ENCODE measurements at places on chromosomes 7 and 10. TPM values are rescaled to one million over a fixed set of nuclear protein-coding genes. Genes with fewer than 3 reads are reported as not detected.

GRCh38 chr7:132250480-132251326 lies 325.6 kb downstream of the PLXNA4 start:
- no peak for DNase-seq

DNA sequence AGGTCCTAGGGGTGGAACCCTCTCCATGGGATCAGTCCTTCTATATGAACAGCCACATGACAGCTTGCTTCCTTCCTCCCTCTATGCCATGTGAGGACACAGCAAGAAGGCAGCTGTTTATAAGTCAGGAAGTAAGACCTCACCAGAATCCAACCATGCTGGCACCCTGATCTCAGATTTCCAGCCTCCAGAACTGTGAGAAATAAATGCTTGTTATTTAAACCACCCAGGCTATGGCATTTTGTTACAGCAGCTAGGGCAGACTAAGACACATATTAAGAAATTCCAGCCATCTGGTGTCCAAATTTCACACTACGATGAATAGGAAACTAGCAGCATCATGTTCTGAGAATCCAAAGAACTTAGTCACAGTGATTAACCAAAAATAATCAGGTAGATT lies 140.1 kb downstream of the ZFAND4 start:
- DNase-seq: no peak

GRCh38 chr10:80154626-80154977 lies 22.1 kb downstream of the PLAC9 start:
- DNase-seq: no peak

DNA sequence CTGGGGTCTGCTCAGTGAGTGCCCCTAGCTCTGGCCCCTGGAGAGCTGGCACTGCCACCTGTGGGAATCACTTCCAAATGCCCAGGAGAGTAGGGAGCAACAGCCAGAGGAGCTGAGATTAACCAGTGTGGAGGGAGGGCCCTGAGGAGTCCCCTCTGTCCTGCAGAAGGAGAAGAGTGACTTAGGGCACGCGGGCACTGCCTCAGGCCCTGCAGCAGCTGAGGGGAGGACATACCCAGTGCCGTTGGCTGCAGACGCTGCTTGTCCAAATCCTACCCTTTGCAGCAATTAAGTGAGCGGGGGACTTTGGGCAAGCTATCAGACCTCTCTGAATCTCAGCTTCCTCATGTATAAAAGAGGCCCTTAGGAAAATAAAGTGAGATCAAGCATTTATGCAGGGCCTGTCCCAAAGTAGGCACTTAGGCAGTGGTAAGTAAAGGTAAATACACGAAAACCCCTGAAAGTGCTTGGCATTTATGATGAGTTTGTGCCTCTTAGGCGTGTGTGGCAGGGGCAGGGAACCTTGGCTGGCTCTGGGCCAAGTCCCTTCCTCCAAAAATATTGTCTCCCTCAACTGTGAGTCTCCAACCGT lies 16.9 kb downstream of the PRF1 start:
- DNase-seq: no peak

DNA sequence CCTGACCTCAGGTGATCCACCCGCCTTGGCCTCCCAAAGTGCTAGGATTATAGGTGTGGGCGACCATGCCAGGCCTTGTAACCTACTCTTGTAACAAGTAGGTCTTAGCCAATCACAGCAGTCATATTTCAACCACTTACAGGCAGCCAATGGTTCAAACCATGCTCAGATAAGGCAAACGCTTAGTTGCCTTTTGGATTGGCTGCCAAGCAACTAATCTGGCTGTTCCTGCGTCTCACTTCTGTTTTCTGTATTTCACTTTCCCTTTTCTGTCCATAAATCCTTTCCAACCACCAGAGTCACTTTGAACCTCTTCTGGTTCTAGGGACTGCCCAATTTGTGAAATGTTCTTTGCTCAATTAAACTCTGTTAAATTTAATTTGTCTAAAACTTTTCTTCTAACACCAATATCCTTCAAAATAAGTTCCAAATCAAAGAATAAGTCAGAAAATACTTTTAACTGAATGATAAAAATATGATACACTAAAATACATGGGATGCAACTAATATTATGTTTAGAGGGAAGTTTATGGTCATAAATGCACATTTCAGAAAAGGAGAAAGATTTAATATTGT lies 19.1 kb upstream of the PRF1 start:
- no peak for DNase-seq

DNA sequence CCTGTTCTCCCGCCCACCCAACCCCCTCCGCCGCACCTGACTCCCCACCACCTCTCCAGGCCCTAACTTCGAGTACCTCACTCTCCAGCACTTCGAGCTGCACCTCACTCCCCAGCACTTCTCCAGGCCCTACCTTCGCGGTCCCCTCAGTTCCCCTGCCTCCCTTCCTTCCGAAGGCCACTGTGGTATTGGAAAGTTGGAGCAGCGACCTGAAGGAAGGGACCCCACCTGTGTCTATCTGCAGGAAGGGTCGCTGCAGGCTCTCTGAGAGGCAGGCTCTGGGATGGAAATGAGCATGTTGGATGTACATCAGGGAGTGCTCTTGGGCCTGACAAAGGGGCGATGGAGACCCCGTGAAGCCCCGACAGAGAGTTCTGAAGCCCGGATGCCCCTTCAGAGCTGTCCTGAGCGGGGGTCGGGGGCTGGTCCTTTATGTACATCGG lies 122.2 kb downstream of the PRKAG2 start:
- no peak for DNase-seq

- no peak for DNase-seq
Observed at GRCh38 chr10:69096045-69096444, 8.1 kb downstream of the SRGN start.

GRCh38 chr7:116984917-116985316 lies 31.6 kb downstream of the ST7 start:
- no peak for DNase-seq

DNA sequence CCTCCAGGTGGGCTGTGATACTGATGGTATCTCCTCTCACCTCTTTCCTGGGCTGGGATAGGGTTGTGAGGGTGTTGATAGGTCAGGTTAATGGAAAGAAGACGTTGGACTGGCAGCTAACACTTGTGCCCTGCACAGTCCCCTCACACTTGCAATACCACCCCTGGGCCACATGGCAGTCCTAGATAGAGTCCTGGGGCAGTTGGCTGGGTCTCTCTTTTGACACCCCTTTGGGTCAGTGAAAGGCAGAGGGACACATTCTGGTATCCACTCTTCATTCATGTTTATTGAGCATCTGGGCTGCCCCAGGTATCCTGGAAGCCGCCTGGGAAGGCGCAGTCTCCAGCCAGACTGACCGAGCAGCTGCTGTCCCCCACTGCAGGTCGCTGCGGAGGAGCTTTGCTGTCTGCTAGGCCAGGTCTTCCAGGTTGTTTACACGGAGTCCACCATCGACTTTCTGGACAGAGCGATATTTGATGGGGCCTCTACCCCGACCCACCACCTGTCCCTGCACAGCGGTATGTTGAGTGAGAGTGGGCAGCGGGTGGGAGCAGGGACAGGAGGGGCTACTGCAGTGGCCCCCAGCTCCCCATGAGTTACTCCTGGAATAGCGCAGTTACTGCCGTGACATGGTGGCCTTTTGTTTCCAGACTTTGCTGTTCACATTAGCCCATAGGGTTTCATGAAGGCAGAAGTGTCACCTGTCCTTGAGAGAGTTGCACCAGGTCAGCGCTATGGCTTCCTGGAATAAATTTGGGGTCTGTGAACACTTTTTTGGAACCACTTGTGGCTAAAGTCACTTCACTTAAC lies 19.1 kb downstream of the NACAD start:
- DNase-seq: no peak

DNA sequence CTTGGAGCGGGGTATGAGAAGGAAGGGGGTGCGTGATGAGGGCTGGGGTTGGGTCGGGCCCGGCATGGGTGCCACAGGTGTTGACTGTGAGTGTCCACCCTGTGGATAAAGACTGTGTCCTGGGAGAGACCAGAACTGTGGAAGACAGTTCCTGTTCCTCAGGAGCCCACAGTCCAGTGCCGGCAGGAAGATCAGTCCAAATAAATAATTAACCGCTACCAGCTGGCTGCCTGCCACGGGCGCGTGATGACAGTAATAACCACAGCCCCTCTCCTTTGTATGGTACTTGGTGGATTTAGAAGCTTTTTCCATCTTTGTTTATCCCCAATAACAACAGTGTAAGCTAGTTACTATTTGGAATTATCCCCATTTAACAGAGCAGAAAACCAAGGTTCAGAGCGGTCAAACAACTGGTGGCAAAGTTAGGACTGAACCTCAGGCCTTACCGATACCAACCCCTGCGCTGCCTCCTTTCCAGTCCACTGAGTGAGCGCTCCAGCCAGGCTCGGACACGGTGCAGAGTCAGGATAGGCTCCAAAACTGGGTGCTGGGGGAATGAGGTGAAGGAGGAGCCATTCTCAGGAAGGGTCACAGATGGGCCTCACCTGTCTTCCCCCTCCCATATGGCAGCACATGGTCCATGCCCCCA lies 5.1 kb downstream of the ZMIZ1 start:
- DNase-seq: no peak

DNA sequence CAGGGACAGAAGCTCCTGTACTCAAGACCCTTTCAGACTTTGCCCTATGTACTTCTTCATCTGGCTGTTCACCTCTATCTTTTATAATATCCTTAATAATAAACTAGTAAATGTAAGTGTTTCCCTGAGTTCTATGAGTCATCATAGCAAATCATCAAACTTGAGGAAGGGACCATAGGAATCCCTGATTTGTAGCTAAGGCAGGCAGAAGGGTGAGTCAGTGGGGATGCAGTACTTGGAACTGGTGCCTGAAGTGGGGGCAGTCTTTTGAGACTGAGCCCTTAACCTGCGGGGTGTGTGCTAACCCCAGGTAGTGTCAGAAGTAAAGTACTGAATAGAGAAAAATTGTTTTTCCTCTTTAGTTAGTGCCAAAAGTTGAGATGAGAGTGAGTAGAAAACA lies 6.2 kb upstream of the TMEM243 start:
- no peak for DNase-seq

DNA sequence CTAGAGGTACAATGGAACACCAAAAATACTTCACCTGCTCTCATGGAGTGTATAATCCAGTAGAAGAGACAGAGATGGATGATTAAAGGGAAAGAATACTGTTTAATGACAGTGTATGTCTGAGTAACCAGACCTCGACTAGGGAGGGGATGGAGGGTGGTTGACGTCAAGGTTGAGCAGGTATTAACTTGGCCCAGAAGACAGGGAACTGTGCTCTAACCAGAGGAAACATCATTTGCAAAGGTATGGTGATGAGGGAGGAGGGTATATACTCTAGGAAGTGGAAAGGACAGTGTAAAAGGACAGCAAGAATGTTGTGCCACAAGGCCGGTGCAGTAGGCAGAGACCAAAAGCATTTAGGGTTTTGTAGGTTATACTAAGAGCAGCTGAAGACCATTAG lies 2.9 kb downstream of the MIOS start:
- DNase-seq: no peak

DNA sequence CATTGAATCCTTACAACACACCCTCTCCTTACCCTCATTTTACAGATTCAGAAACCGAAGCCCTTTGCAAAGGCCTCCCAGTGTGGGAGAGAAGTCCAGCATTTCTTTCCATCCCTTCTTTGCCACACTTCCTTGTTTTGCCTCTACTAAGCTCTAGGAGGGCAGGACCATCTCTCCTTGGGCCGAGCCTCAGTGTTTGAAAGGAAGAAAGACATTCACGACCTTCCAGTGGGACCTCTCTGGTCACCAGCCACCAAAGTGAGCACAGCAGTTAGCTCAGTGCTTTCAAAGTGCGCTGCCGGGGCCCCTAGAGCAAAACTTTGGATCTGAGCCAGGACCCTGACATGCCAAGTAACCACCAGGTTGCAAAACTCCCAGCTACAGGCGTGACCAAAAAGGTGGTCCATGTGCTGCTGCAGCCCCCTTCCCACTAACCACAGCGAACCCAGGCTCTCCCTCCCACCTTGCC lies 12.4 kb downstream of the CTBP2 start:
- no peak for DNase-seq

- DNase-seq: no peak
Observed at GRCh38 chr7:22190736-22191135, 166.2 kb downstream of the RAPGEF5 start.

GRCh38 chr7:132216847-132217525 lies 359.3 kb downstream of the PLXNA4 start:
- no peak for DNase-seq

- no peak for DNase-seq
Observed at GRCh38 chr7:4486907-4487306, 195.2 kb upstream of the FOXK1 start.

GRCh38 chr7:97064972-97065587 lies 40.4 kb upstream of the DLX5 start:
- no peak for DNase-seq

DNA sequence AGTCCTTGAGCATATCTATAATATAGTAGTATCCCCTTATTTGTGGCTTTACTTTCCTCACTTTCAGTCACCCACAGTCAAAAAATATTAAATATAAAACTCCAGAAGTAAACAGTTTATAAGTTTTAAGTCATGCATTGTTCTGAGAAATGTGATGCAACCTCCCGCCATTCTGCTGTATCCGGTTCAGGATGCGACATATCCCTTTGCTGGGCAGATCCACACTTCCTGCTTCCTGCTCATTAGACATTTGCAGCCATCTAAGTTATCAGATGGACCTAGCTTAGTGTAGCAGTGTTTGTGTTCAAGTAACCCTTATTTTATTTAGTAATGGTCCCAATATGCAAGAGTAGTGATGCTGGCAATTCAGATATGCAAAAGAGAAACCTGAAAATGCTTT lies 38.9 kb upstream of the BMS1 start:
- DNase-seq: no peak

- no peak for DNase-seq
Observed at GRCh38 chr7:17392846-17393245, 94.4 kb downstream of the AHR start.

- DNase-seq: no peak
Observed at GRCh38 chr7:1758859-1759521, 88.9 kb downstream of the ELFN1 start.

- no peak for DNase-seq
Observed at GRCh38 chr10:112821663-112822062, 128.4 kb upstream of the TCF7L2 start.

GRCh38 chr10:102650655-102651454 lies 6.6 kb downstream of the TRIM8 start:
- DNase-seq: no peak

GRCh38 chr10:30366829-30367228 lies 17.8 kb upstream of the MTPAP start:
- no peak for DNase-seq

- no peak for DNase-seq
Observed at GRCh38 chr7:117085769-117086463, 132.6 kb downstream of the ST7 start.

DNA sequence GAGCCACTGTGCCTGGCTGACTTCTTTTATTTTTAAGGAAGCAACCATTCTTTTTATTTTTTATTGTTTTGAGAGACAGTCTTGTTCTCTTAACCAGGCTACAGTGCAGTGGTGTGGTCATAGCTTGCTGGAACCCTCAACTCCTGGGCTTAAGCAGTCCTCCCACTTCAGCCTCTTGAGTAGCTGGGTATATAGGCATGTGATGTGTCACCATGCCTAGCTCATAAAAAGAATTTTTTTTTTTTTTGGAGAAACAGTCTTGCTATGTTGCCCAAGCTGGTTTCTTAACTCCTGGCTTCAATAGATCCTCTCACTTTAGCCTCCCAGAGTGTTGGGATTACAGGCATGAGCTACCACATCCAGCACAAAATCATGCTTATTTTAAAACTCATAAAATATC lies 5.8 kb downstream of the MCU start:
- DNase-seq: no peak

Gene TMEM139
- total RNA-seq: 2.1 TPM

Gene PTPRE
- total RNA-seq: 15.9 TPM

Gene TAS2R5
- total RNA-seq: 6.5 TPM

Gene AGR2
- total RNA-seq: 88.3 TPM

Gene CHRM2
- 19.8 TPM for total RNA-seq

Gene CACNA2D1
- total RNA-seq: 89.1 TPM

Gene UNCX
- total RNA-seq: not detected

Gene SAP25
- total RNA-seq: not detected

Gene VAX1
- total RNA-seq: not detected
